A549 (cell line): ENCODE measurements at places on chromosomes 3 and 15. TPM values are rescaled to one million over a fixed set of nuclear protein-coding genes. Genes with fewer than 3 reads are reported as not detected.

The LDHAL6B gene
- not detected in 3 replicates for polyA plus RNA-seq

The SI gene
- not detected in 3 replicates for polyA plus RNA-seq

The TCTA gene
- 14.6 to 17.0 TPM (median 15.6 TPM) in 3 replicates for polyA plus RNA-seq

The EPHB3 gene
- polyA plus RNA-seq: 0.18 to 0.50 TPM (median 0.29 TPM) in 3 replicates

The DHX36 gene
- polyA plus RNA-seq: 59.4 to 70.5 TPM (median 69.2 TPM) in 3 replicates

The SSUH2 gene
- 0.35 to 0.56 TPM (median 0.47 TPM) in 3 replicates for polyA plus RNA-seq

The ALDH1A2 gene
- 0.22 to 0.35 TPM (median 0.25 TPM) in 3 replicates for polyA plus RNA-seq

The AHSG gene
- polyA plus RNA-seq: 0.05 to 0.08 TPM in 2 of 3 replicates, not detected in the other

The MME gene
- not detected in 3 replicates for polyA plus RNA-seq

The TGM4 gene
- polyA plus RNA-seq: not detected in 3 replicates

The DPPA2 gene
- not detected in 3 replicates for polyA plus RNA-seq

The EPHA3 gene
- not detected in 3 replicates for polyA plus RNA-seq

The PGBD4 gene
- 3.7 to 4.3 TPM (median 4.0 TPM) in 3 replicates for polyA plus RNA-seq

The RBPMS2 gene
- 7.8 to 8.7 TPM (median 8.7 TPM) in 3 replicates for polyA plus RNA-seq

The GAP43 gene
- not detected in 3 replicates for polyA plus RNA-seq

The ZCWPW2 gene
- polyA plus RNA-seq: 0.06 to 0.09 TPM in 2 of 3 replicates, not detected in the other

The SLC28A1 gene
- polyA plus RNA-seq: 0.04 to 0.06 TPM in 2 of 3 replicates, not detected in the other

- DNase-seq: no peak
These were observed 68.6 kb downstream of the EXOG start for GRCh38 chr3:38564631-38565338.

GRCh38 chr15:60009124-60009960 lies 5.2 kb downstream of the FOXB1 start:
- DNase-seq: no peak

- no peak for DNase-seq
These were observed 87.7 kb downstream of the KCNAB1 start for GRCh38 chr3:156207802-156208685.

DNA sequence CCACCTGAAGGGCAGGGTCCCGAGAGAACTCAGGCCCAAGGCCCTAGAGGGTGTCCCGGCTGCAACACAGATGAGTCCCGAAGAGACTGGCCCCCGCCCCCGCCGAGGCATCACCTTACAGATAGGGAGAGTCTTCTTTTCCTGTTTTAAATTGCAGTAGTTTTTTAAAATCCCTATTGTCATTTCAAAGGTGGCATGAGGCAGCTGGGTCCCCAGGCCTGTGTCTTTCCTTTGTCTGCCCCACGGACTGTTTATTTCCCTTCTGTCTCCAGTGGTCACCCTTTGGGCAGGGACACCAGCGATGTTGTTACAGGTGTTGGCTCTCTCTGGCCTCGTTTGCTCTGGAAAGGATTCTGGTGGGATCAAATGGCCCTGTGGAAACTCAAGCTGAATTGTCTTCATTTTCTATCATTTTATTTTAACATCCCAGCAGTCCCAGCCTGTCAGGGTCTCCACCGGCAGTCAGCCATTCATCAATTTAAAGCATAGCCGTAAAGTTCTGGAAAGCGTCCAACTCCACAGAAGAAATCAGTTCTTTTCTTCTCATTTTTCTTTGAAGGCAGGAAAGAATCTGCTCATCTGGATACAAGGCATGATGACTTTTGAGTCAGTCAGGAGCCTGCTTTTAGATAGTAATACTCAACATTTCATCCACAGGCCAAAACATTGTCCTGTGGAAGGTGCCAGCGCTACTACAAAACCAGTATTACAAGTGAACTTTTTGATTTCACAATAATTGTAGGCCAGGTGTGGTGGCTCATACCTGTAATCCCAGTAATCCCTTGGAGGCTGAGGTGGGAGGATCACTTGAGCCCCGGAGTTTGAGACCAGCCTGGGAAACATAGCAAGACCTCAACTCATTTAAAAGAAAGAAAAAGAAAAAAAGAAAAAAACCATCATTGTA lies 96.2 kb downstream of the HES1 start:
- no peak for DNase-seq

- no peak for DNase-seq
These were observed 67.2 kb downstream of the LRRK1 start for GRCh38 chr15:100986158-100986896.

- DNase-seq: no peak
These were observed 172.6 kb upstream of the CHL1 start for GRCh38 chr3:24006-24405.

- no peak for DNase-seq
These were observed 478.9 kb downstream of the NLGN1 start for GRCh38 chr3:173876476-173876875.

DNA sequence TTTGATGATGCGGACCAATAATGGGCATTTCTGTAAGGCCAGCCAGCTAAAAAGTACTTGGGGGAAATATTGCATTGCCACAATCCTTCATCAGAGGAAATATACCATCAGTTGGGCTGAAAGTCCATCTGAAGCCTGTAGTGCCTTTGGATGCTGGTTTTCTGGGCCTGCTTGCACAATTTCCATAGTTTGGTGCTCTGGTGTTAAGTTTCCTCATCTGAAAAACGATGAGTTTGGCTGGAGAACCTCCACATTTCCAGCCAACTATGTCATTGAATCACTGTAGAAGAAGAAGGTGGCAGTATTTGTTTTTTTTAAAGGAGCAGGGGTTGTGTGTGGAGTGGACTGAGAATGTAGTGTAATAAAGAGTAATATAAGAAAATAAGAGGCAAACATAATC lies 10.1 kb downstream of the CCNB2 start:
- DNase-seq: no peak

- DNase-seq: no peak
These were observed 156.2 kb upstream of the UMPS start for GRCh38 chr3:124574012-124574411.

- no peak for DNase-seq
These were observed 396.2 kb upstream of the CDIN1 start for GRCh38 chr15:36183201-36183600.

GRCh38 chr3:47003461-47004368 lies 24.2 kb downstream of the NBEAL2 start:
- no peak for DNase-seq

GRCh38 chr3:109806929-109807328 lies 469.6 kb upstream of the DPPA4 start:
- peak; percentile 2 for DNase-seq

DNA sequence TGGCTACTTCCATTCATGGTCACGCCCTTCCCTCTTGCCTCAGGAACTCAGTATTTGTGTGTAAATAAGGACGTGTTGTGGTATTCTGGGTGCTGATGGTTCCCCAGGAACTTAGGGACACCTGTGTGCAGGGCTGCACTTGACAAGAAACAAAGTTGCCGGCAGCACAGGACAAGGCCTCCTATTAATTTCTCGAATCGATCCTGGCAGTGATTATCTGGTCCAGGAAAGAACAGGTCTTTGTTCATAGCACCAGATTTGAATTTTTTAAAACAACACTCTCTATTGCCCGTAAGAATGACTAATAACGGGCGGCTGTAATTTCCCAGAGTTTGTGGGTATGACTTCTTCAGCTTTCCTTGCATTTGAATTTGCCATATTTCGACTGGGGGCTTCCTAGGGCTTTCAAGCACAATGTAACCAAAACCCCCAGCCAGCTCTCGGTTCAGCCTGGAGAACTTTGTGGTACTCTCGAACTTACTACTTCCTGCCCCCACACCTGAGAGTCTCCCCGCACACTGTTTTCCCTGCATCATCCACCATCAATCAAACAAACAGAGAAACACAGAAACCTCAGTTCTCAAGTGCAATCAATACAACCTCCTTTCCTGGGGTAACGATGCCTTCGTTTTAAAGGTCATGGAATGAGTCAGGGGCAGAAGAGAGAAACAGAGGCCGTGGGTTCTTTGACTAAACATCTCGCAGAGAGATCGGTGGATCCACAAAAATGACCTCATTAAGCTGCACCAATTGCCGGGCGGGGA lies 241.7 kb upstream of the ICE2 start:
- DNase-seq: no peak

- DNase-seq: no peak
These were observed 29.1 kb upstream of the SCG3 start for GRCh38 chr15:51652084-51652668.

- DNase-seq: no peak
These were observed 263.8 kb downstream of the FEZF2 start for GRCh38 chr3:62109534-62109933.

DNA sequence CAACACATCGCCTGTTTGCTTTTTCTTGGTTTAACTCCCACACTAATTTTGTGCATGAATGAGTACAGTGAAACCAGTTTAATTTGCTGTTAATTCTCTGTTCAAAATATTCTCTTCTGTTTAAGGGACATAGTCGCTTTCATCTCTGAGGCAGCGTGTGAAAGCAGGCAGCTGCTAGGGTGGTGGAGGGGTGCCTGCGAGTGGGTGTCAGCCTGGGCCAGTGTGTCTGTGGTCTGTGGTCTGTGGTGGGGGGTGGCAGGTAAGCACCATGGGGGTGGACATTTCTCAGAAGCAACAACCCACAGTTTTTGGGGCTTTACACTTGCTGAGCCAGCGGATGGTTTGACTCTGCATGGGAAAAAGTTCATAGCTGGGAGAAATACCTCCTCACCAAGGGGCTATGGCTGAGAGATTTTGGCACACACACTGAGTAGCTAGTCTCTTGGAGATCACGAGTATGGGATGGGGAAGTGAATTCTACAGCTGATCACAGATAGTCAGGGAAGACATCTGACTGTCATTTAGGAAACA lies 109.2 kb downstream of the EPHB1 start:
- DNase-seq: no peak

- DNase-seq: no peak
These were observed 205.1 kb upstream of the RGMA start for GRCh38 chr15:93294066-93294465.

- DNase-seq: no peak
These were observed 215.1 kb downstream of the MYRIP start for GRCh38 chr3:40024526-40024925.

GRCh38 chr3:37453393-37454389 lies 279.3 kb upstream of the LRRFIP2 start:
- no peak for DNase-seq

GRCh38 chr15:95439922-95440376 lies 890.6 kb upstream of the NR2F2 start:
- DNase-seq: no peak

GRCh38 chr3:168476360-168476980 lies 380.7 kb upstream of the GOLIM4 start:
- DNase-seq: no peak

DNA sequence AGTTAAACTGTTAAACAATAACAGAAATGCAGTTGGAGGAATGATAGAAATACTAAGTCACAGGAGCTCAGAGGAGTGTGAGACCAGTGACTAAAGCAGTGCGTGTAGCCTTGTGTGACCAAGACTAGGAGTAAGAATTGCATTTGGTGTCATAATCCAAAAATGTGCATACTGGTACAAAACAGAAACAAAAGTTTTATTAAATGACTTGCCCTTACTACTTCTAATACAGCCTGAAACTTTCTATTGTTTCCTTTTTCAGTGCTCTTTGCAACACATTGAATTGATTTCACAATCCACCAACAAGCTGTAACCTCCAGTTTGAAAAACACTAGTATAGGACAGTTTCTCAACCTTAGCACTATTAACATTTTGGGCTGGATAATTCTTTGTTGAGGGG lies 17.1 kb downstream of the SNX1 start:
- no peak for DNase-seq

DNA sequence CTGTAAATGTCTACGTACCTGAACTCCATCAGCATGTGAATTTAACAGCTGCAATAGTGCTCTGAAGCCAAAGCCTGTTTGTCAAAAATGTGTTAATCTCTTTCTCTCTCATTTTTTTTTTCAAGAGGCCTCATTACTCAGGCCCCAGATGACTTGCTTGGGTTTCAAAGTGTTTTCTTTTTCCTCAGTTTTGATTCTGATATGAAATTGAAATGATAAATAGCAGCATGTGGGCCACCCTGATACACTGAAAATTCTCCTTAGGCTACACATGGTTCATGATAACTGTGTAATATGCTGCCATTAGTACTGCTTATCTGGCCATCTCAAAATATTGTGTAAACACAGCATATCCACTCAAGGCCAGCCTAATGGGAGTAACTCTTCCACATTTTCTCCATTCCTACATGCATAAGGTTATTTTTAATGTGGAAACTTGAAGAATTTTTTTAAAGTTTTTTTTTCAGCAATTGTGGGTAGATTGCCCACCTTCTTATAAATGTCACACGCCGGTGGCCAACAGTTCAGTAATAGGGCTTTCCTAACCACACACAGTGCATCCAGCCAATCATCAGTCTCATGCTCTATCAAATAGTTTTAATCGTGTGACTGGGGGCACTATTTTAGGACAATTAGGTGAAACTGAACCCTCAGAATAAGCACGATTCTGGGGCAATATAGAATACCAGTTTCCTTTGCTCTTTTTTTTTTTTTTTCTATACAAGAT lies 13.1 kb upstream of the DENND4A start:
- DNase-seq: no peak

DNA sequence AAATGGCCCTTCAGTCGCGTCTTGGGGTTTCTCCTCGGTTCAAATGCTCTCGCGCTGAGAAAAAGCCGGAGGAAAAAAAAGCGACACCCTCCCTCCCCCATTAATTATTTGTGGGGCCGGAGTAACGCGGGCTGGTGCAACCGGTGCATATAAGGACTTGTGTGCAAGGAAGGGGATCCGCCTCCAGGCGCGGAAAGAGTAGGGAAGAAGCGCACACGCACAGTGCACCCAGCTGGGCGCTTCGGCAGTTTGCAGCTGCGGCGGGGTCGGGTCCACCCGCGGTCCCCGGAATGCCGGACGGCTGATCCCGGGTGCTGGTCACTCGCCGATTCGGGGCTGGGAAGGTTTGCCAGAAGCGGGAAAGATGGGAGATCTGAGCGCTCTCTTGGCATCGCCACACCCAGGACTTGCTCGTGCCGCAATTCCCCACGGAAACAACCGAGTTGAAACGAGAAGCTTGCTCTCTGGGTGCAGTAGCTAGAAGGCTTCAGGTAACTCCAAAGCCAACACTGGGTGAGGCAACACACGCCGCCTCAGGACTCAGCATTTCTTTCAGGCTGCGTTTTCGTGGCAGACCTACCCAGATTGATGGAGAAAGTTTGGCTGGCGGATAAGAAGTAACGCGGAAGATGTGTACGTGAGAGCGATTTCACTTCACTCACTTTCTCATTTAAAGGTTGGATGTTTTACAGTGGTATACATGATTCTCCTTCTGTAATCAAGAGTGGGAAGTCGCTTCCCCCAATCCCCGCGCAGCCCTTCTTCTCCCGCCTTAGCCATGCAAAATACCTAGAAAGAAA lies 720 bp upstream of the TNIK start:
- peak; percentile 50 for DNase-seq

DNA sequence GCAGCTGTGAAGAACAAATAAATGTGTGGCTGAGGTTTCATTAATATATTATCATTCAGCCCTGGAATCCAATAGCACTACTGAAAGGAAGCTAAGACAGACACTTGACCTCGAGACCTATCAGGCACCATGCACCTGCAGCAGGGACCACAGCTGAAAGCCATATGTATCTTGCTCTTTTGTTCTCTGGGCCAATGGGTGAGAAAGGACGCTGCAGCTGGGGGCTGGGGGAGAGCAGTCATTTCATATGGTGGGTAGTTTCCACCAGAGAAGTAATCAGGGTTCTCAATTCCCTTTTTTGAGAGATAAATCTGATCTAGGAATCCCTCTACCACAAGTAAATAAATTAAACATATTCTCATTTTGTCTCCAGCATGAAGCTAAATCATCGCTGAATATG lies 225.6 kb upstream of the STRIT1 start:
- no peak for DNase-seq

- no peak for DNase-seq
These were observed 209.5 kb downstream of the SOX2 start for GRCh38 chr3:181921220-181921619.

- DNase-seq: no peak
These were observed 142.0 kb downstream of the NAALADL2 start for GRCh38 chr3:175001091-175001490.

GRCh38 chr3:65924762-65925161 lies 114.0 kb downstream of the MAGI1 start:
- no peak for DNase-seq
